ENCODE measurements at places on chromosomes 3 and 15.

- no peak for DNase-seq
These were observed 38.7 kb upstream of the CCDC50 start for GRCh38 chr3:191290311-191291025.

GRCh38 chr3:174242311-174243041, 616.7 kb upstream of the NAALADL2 start:
- DNase-seq, result no peak

- no peak for DNase-seq
These were observed 641.1 kb downstream of the MECOM start for GRCh38 chr3:169022457-169022856.

- DNase-seq, result no peak
These were observed 21.1 kb upstream of the SATB1 start for GRCh38 chr3:18446149-18446825.

GRCh38 chr3:186318135-186318534, 43.9 kb downstream of the DGKG start:
- DNase-seq, result no peak

DNA sequence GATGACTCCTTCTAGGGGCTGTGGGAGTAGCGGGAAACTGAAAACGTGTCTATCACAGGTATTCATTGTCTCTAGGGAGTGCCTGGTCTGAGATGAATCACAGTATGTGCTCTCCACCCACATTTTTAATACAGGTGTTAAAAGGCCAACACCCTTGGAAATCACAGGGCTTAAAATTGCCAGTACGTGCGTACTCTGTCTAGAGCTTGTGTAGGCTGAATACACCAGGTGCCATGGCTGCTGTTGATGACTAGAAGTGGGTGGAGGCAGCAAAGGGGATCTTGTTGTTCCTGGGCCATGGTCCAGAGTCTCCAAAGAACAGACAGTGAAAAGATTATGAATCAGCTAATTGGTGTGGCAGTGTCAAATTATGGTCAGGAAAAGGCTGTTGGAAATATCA, 35.1 kb upstream of the P3H2 start:
- DNase-seq, result no peak

DNA sequence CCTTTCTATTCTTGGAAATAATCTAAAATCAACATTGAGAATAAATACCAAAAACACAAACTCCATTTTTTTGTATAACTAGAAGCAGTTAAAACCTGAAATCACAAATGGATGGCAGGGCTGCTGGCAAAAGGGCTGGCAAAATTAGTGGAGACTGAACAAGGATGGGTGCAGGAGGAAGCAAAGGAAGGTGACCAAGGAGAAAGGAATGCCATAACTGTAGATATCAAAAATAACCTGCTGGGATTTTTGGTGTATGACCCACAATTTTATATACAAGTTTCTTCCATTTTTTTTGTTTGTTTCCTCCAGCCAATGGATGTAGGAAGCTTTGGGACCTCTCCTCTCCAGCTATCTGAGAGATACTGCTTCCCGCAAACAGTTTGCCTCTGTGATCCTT, 12.7 kb downstream of the CFAP44 start:
- DNase-seq, result no peak

DNA sequence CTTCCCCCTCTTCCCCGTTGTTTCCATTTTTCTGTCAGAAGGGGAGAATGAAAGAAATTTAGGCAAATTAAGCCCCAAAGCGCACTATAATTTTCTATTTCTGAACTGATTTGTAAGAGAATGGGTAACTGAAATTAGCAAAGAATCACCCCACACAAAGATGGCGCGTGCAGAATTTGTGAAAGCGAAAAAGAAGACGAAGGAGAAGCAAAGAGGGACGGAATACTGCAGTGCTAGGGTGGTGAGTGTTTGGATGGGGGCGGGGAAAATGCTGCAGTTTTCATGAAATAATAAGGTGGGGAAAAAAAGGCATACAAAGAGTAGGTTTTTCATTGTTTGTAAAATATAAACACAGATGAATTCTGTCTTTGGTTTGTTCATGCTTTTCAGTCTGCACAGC, 4.6 kb upstream of the CTNNB1 start:
- no peak for DNase-seq

- no peak for DNase-seq
These were observed 201.5 kb upstream of the IL12A start for GRCh38 chr3:159787178-159787574.

DNA sequence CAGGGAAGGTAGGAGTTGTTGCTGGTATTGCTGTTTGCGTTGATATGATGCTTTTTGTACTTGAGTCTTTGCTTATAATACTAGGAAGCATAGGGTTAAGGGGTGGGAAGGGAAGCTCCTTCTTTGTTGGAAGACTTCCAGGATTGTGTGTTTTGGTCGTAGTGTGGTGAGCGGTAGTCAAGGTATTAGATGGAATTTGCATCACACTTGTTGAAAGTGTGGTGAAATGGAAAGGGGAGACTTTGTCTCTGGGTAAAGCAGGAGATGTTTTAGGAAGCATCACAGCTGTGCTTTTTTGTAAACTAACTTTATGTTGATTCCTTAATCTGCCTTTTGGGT, 14.9 kb downstream of the IGSF10 start:
- no peak for DNase-seq

- DNase-seq, result no peak
These were observed 3.7 kb downstream of the SACM1L start for GRCh38 chr3:45692866-45693265.

DNA sequence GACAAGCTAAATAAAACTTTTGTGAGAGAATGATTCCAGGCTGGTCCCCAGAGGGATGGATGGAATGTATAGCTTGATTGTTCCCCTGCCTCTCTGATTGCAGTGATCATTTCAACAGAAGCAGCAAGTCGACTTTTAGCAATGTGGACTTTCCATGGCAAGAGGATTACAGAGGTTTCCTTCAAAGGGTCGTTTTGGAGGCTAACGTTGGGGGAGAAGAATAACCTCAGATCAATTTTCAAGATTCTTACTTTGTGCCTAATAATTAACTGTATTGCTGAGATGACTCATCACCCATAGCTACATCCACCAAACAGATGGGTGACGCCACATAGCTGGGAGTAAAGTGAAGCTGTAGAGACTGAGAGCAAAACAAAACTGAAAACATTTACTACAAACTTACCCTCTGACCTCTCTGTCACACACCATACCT, 79.9 kb downstream of the GTPBP8 start:
- DNase-seq, result no peak

GRCh38 chr3:16329036-16329825, 64.2 kb downstream of the OXNAD1 start:
- no peak for DNase-seq

- no peak for DNase-seq
These were observed 10.6 kb upstream of the CACNA1D start for GRCh38 chr3:53483821-53484220.

DNA sequence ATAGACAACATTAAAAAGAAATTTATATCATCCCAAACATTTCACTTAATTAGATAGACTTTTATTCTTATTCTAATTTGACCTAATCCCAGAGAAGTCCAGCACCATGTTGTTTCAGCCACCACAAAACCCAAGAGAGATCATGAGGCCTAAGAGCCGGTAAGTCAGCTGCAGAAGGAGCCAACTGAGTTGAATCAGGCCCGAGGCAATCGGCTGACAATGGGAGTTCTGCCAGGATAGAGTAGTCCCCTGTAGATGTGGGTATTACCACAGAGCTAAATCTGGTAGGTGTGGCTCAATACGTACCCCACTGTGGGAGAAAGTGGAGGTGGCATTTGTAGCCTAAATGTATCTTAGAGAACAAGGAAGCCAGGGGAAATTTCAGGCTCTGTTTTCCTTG, 49.7 kb upstream of the UMPS start:
- no peak for DNase-seq

- no peak for DNase-seq
These were observed 68.8 kb downstream of the SCN5A start for GRCh38 chr3:38580450-38581382.

DNA sequence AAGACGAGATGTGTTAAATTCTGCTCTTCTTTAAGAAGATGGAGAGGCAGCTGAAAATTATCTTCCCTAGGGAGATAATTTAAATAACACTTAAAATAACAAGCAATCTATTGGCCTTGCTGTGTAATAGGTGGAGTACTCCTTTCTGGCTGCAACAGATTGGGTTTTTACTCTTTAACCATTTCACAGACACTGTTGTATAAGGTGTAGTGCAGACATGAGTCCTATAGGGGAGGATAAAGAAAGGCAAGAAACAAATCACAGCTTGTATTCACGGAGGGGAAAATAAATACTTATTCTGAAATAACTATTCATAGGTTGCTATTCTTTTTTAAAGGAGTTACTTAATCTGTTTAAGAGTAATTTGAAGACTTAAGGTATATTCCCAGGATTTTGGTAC, 252.0 kb downstream of the ZPLD1 start:
- DNase-seq, result no peak

GRCh38 chr3:42732829-42733459, 30.3 kb upstream of the HHATL start:
- no peak for DNase-seq

DNA sequence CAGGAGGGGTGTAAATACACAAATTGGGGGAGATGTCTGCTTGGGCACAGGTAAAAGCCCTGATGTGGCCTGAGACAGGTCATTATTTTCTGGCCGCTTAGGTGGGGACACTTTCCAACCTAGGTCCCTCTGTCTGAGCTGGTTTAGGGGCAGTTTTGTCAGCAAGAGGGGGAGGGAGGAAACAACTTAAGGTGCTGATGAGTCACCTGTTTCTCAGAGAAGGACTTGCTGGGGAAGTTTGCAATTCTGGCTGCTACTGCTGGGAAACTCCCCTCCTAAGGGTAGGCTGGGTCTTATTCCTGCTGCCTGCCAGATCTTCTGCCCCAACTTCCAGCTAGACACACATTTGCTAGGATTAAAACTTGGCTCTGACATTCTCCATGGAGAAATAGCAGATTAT, 4.8 kb upstream of the RHOV start:
- DNase-seq, result no peak

DNA sequence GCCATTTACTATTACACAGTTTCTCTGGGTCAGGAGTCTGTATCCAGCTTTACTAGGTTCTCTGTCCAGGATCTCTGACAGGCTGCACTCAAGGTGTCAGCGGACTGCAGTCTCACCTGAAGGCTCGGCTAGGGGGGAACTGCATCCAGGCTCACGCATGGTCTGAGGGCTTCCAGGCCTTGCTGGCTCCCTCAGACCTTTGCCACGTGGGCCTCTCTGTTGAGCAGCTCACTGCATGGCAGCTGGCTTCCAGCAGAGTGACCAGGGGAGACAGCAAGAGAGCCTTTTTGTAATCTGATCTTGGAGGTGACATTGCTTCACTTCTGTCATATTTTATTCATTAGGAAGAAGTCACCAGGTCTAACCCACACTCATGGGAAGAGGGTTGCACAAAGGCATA, 152.3 kb downstream of the CACNA2D3 start:
- DNase-seq, result no peak

GRCh38 chr3:159130108-159130507, 328.3 kb downstream of the MFSD1 start:
- no peak for DNase-seq

DNA sequence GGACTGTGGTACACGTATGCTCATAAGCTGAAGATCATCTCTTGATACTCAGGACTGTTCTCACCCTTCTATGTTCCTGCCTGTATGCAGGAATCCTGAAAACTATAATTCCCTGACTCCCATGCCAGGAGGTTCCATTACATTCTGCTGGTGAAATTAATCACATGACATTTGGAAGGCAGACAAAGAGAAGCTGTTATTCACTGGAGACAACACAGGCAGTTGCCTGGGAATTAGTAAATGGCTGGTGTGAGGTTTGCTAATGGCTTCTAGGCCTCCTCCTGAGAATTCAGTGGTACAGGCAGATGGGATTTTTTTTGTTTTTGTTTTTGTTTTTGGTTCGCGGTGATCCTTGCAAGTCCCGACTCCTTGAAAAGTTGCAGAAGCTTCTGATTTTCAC, 91.4 kb downstream of the CTNNB1 start:
- no peak for DNase-seq

DNA sequence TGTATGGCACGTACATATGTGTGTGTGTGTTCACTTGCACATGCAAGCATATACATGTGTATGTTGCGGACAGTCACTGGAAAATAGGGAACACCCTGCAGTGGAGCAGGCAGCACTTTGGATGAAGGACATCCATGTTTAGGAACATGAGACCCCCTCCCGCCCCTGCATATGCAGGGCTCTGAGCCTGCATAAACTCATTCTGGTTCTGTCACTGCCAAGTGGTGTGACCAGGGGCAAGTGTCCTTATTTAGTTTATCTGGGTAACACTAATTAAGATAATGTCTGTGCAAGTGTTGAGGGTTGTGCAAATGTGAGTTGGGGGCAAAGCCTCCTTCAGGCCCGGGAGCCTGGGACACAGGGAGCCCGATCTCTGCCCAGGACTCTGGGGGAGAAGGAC, 105.7 kb downstream of the CORO2B start:
- no peak for DNase-seq

- DNase-seq, result no peak
These were observed 5.4 kb downstream of the IFT122 start for GRCh38 chr3:129445471-129445870.

DNA sequence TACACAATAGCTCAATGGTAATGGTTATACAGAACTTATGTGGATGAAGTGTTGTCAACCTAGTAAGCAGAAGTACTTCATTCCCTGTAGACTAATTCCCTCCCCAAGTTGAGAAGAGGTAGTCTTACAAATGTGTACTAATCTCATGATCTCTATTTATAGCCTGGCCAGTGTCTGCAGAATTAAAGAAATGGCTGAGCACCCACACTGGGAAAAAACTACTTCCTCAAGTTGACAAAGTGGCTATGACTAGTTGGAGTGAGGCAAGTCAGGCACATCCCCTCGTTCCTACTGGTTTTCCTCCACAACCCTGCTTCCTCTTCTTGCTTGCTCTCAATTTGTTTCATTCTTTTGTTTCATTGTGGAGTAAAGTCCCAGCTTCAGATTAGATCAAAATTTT, 566.7 kb upstream of the ZNF717 start:
- DNase-seq, result no peak

All from COR-L47 (cell line).